ENCODE measurements at places on chromosomes 7 and 10. TPM values are rescaled to one million over a fixed set of nuclear protein-coding genes. Genes with fewer than 3 reads are reported as not detected.

AKR1C1 gene
- 36.9 TPM for polyA plus RNA-seq

CFTR gene
- 8.2 TPM for polyA plus RNA-seq

AKR1C8 gene
- polyA plus RNA-seq = 0.03 TPM

TMEM184A gene
- polyA plus RNA-seq = 6.8 TPM

ITGA8 gene
- polyA plus RNA-seq = 3.9 TPM

ANKRD30A gene
- polyA plus RNA-seq = not detected

ANXA8 gene
- polyA plus RNA-seq = 13.7 TPM
